ENCODE measurements at places on chromosomes 5 and 9.
A peak's percentile ranks its signal among the peaks of the same experiment; 100 is the strongest.

GRCh38 chr5:63141591-63141990 lies 563.0 kb downstream of the LRRC70 start:
- DNase-seq: no peak

DNA sequence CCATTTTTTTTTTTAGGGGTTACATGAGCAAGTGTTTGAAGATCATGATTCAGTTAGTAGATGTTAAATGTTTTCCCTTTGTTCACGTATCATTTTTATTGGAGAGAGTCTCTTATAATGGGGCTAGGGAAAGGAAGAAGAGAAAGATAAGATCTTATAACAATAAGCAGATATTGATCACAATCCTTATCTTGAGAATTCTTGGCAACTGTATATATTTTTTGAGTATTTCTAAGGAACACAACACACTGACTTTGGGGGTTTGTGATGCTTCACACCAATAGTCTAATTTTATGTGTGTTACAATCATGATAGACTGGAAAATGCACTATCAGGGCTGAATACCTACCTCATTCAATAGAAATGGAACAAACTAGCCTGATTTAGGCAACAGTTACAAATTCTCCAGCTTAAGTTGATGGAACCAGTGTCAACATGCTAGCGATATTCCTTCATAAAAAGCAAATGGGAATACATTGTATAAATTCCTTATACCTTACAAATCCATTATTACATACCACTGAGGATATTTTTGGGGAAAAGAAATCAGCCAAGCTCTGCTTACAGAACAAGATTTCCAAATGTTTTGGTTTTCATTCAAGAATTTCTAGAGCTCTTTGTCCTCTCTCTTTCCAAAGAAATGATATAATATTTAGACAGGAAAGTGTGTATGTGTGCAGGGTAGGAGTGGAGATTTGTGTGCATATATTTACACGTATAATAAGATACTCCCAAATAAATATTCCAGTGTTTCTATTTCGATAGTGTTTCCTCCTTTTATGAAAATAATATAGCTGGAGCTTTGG lies 41.5 kb downstream of the SVEP1 start:
- DNase-seq: no peak

- DNase-seq: peak; percentile 88
These were observed 53.1 kb upstream of the DAB2IP start for GRCh38 chr9:121598167-121598964.

DNA sequence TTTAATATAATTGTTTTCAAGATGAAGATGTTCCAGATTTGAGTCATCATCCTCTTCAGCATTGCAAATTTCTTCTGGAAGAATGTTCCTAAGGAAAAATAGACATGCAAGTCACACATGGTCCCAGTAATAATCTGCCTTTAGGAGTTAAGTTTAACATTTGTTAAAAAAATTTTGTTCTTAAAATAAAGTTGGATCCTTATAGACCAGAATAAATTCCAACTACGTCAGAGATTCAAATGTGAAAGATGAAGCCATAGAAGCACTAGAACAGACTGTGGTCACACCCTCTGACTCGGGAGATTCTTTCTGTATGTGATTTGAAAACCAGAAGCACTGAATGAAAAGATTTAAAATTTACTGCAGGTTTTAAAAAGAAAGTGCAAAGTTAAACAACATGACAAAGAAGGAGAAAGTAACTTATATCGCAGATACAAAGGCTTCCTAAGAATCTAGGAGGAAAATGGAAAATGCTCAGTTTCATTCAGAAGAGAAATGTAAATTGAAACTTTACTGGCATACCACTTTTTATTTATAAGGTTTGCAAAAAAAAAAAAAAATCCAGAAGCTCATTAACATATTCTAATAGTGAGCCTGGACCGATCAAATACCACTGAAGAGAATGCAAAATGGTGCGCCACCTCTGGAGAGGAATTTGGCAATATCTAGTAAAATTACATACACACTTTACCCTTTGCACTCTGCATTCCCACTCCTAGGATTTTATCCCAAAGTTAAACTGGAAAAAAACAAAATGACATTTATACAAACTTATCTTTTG lies 14.3 kb upstream of the ASPN start:
- no peak for DNase-seq

- peak; percentile 60 for DNase-seq
These were observed 150.1 kb upstream of the STK32A start for GRCh38 chr5:147084702-147085101.

DNA sequence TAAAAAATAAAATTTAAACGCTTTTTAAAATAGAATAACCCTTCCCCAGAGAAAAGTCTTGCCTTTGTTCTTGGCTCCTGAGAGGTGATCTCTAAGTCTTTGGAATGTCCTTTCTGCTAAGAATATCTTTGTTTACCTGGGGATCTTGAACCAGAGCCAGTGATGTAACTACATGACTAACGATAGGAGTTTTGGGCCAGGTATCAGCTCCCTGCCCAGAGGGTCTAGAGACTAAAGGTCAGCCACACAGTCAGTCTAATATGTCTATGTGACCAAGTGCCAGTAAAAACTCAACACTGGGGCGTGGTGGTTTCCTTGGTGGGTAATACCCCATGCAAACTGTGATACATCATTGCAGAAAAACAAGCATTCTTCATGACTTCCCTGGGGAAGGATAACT lies 1351.9 kb upstream of the C9orf72 start:
- no peak for DNase-seq

GRCh38 chr5:14004598-14005394 lies 60.3 kb upstream of the DNAH5 start:
- no peak for DNase-seq

GRCh38 chr5:149175346-149176105 lies 34.2 kb downstream of the ABLIM3 start:
- no peak for DNase-seq

- no peak for DNase-seq
These were observed 58.6 kb downstream of the GCNT4 start for GRCh38 chr5:74993743-74994142.

DNA sequence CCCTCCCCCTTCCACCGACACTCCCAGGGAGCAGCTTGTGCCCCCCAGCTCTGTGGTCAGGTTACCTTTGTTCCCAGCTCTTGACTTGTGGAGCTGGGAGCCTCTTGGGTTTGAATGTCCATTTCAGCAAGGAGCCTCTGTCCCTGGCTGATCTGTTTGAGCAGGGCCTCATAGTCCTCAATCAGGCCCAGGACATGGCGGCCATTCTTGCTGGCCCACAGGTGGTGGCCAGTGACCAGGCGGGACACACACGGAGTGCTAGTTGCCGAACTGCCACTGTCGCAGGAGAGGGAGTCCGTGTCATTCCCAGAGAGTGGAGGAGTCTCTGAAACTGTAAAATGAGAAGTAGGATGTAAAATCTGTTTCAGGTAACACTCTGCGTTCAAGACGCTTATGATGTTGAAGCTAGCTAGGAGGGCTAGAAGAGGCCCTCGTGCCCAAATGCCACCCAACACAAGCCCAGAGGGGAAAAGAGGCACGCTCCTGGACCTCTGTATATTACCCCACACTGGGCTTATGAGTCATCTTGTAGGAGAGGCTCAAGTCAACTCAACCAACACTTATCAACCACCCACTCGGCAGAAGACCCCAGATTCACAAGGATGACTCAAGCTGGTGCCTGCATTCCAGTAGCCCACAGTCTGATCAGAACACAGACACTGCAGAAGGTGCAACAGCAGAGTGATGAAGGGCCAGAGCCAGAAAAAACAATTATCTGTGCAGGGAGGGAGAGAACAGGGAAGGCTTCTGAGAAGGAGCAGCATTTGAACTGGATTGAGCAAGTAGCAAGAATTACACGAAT lies 177.0 kb downstream of the CDK5RAP2 start:
- no peak for DNase-seq

GRCh38 chr5:141100243-141100805 lies at the start of gene PCDHB3:
Gene PCDHB3 (plus strand): TSS chr5:141100473. CDS start chr5:141100650, 177 bp downstream.
- peak; percentile 17 for DNase-seq

GRCh38 chr5:14034963-14035362 lies 90.5 kb upstream of the DNAH5 start:
- DNase-seq: no peak

GRCh38 chr9:135040892-135041291 lies 46.6 kb upstream of the OLFM1 start:
- no peak for DNase-seq

DNA sequence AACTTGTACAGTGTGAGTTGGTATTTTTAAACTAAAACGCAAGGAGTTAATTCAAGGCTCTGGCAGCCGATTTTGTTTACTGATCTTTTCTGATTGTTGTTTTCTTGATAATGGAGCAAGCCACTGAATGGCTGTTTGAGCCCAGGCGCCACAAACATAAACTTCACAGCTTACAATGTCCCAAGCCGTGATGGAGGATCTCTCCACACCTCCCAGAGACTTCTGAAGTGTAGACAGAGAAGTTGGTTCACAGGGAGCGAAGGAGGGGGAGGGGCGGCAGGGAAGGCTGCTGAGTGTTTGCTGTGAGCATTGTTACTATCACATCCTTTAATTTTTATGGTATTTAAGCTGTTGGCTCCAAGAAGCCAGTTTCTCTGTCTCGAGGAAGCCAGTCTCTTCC lies 14.7 kb downstream of the ISL1 start:
- peak; percentile 45 for DNase-seq

- DNase-seq: peak; percentile 34
These were observed 49.7 kb downstream of the VAV2 start for GRCh38 chr9:133942206-133942975.

DNA sequence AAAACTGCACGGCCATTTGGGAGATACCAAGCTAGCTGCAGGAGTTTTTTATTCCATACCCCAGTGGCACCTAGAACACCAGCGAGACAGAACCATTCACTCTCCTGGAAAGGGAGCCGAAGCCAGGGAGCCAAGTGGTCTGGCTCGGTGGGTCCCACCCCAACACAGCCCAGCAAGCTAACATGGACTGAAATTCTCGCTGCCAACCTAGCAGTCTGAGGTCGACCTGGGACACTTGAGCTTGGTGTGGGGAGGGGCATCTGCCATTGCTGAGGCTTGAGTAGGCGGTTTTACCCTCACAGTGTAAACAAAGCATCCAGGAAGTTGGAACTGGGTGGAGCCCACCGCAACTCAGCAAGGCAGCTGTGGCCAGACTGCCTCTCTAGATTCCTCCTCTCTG lies 108.9 kb upstream of the CHD1 start:
- DNase-seq: no peak

DNA sequence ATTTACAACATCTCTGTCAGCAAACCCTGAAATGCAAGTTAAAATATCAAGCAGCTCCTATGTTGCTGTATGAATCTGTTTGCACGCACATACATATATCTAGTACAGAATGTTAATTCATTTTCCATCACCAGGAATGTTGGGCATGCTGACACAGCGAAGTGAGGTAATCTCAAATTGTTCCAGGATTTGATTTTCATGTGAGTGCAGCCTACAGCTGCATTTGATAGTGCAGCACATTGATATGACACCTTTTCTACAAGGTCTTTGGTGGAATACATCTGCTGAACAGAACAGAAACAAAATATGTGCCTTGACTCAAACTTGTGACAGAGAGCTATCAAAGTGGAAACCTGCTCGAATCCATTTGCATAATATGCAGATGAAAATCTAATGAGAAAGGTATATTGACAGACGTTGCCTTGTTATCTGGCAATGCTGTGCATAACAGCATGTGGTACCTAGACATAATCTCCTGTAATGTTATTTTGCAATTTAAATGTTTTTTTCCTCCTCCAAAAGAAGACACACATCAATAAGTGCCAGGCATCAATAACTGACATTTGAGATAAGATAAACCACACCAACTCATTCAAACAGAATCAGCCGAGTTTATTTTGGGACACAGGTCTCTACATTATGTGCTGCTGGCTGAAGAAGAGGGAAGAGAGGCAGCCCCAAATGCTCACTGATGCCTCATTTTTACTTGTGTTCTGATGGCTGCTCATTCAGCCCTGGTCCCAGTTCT lies 512.2 kb downstream of the ZNF608 start:
- no peak for DNase-seq

GRCh38 chr5:180522330-180522729 lies 28.2 kb downstream of the CNOT6 start:
- no peak for DNase-seq

GRCh38 chr9:93258818-93259489 lies 75.0 kb downstream of the WNK2 start:
- DNase-seq: no peak

DNA sequence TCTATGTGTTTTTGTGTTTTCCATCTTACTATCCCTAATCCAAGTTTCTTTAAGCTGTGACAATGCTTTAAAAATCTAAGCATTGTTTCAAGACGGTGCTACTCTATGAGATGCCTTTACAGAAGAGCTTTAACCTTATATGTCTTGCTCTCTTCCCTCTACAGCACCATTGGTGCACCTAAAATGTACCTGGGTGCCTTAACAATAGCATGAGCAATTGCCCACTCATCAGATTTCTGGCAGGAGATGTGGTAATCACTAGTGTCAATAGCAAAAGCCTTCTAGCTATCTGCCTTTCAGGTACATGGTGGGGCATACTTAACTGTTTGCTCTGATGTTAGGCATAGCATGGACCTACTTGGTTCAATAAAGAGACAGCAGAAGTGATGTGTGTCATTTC lies 222.3 kb upstream of the KIF2A start:
- DNase-seq: no peak

GRCh38 chr5:165616490-165617405 lies 2111.3 kb downstream of the MAT2B start:
- no peak for DNase-seq

DNA sequence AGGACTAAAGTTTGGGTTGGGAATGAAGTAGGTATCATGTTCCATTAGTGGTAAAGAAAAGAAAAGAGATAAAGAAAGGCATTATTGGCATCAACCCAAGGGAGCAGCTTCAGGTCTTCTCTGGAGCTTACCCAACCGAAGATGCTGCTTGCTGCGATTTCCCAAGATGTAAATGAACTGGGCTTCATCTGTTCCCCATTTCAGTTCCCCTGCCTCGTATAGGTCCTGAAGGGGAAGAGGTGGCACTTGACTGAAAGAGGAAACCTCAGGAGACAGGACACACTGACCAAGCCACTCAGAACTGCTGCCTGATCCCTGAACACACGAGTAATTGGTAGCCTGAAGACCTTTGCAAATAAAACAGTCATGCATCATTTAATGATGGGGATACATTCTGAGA lies 24.6 kb downstream of the ANXA6 start:
- no peak for DNase-seq

GRCh38 chr5:67490543-67491321 lies 294.1 kb upstream of the CD180 start:
- no peak for DNase-seq

GRCh38 chr9:97511655-97512427 lies 10.4 kb downstream of the TMOD1 start:
- DNase-seq: no peak

DNA sequence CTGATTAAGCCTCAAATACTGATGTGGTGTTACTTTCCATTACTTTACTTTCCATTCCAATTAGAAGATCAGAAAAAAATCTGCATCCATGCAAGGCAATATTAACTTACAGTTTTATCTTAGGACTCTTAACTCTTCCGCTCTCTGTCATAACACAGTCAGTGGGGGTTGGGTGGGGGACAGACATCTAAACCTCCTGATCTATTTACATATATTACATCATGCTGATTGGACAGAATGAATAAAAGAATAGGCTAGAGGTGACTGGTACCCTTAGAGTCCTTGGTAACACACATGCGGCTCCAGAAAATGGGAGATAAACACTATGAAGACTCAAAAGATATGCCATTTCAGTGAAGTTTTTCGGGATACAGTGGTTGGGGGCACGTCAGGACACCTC lies 27.6 kb downstream of the RAPGEF6 start:
- DNase-seq: no peak
